ENCODE measurements at places on chromosomes 12 and 14.

- DNase-seq, result no peak
Observed at GRCh38 chr12:88558340-88558867, 21.9 kb downstream of the KITLG start.

- DNase-seq, result no peak
Observed at GRCh38 chr14:74843653-74844052, 32.3 kb downstream of the PROX2 start.

DNA sequence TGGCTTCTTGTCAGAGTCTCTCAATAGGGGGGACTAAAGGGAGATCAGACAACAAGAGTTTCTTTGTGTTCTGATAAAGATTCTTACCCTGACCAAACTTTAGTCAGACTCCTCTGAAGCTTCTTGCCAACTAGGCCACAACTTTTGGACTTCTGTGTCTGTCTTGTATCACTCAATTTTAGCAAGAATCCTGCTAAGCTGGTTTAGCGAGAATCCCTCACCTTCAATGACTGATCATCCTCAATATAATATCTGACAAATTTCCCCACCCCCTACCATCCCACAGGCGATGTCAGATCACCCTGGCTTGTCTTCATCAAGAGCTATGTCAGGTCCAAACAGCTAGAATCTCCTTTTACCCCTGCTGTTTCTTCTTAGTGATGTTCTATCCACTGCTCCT is 215.2 kb downstream of the RASSF9 start:
- DNase-seq, result no peak

GRCh38 chr14:24695265-24696241 is 61.6 kb upstream of the GZMB start:
- DNase-seq, result no peak
